CD4-positive, alpha-beta T cell treated with Interleukin-15 for 4 hours (primary cell): ENCODE measurements at places on chromosomes 3 and 15.

- peak; percentile 56 for DNase-seq
Observed at GRCh38 chr15:45126535-45127158, 3.0 kb downstream of the DUOXA1 start.

DNA sequence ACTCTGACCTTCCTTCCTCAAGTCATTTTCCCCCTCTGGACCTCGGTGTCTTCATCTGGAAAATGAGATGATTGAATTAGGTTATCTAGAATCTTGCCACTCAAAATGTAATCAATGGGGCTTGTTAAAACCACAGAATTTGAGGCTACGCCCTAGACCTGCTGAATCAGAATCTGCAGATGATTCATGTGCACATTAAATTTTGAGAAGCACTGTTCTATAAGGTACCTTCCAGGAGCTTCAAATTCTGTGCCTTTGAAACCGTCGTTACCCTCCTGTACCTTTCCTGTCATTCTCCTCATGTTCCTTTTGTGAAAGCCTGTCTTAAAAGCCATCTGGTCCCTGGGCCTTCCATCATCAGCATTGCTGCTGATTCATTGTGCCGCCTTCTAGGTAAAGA lies 172.4 kb upstream of the TOPAZ1 start:
- no peak for DNase-seq

- no peak for DNase-seq
Observed at GRCh38 chr15:83099290-83099689, 8.2 kb upstream of the TM6SF1 start.

- no peak for DNase-seq
Observed at GRCh38 chr3:124258057-124258500, 266.2 kb upstream of the ROPN1 start.

- no peak for DNase-seq
Observed at GRCh38 chr3:10188804-10189556, 24.3 kb downstream of the IRAK2 start.
